ENCODE measurements at places on chromosomes 13 and 19. TPM values are rescaled to one million over a fixed set of nuclear protein-coding genes. Genes with fewer than 3 reads are reported as not detected.

GRCh38 chr19:34556488-34556887, 74.9 kb downstream of the WTIP start:
- no peak for DNase-seq

- DNase-seq: no peak
Measured at GRCh38 chr13:76632401-76633044, 253.7 kb downstream of the KCTD12 start.

The ZNF99 gene
- not detected for polyA plus RNA-seq

The CD70 gene
- not detected for polyA plus RNA-seq

GRCh38 chr19:47274891-47275761, 441 bp downstream of the INAFM1 start:
- DNase-seq: no peak

The WDR18 gene
- polyA plus RNA-seq: 28.1 TPM

The RNF225 gene
- not detected for polyA plus RNA-seq

The PBX4 gene
- polyA plus RNA-seq: 1.3 TPM

- no peak for DNase-seq
Measured at GRCh38 chr13:103358255-103358932, 292.2 kb upstream of the SLC10A2 start.

The PRSS57 gene
- polyA plus RNA-seq: not detected

DNA sequence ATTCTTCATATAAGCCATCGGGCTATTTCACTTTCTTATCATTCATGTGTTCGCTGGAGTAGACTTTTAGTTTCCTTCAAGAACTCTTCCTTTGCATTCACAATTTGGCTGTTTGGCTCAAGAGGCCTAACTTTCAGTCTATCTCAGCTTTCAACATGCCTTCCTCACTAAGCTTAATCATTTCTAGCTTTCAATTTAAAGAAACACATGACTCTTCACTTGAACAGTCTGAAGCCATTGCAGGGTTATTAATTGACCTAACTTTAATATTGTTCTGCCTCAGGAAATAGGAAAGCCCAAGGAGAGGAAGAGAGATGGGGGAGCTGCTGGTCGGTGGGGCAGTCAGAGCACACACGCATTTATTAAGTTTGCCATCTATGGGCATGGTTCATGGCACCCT, 158.1 kb downstream of the SUCLA2 start:
- no peak for DNase-seq

The ZNF528 gene
- polyA plus RNA-seq: 12.1 TPM

DNA sequence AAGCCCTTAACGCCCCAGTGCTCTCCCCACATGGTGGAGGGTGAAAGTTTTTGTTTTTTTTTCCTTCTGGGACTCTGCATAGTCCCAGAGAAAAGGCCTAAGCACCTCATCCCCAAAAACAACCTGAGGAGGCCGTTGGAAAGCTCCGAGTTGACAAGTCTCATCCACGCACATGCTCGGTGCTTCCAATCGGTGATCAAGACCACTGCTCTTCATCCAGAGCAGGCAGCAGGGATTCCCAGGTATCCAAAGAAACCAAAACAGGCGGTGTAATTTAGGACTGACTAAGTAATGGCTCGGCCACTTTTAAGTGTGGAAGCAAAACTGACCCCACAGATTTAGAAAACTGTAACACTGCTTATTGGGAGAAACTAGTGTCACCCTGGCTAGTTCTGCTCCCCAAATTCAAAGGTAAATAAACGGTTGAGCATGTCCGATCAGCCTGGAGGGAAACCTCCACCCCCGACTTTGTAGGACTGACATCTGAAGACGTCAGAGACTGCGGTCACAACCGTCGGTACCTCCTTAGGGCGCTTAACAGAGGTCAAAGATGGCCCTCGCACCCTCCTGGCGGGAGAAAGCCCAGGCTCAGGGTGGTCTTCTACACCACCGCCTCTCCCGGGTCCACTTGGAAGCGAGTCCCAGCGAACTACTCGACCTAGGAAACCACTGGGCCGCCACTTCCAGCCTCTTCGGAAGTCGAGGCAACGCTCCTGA, 997 bp upstream of the ZNF446 start:
- no peak for DNase-seq

The ZNF264 gene
- polyA plus RNA-seq: 7.1 TPM

The CEACAM4 gene
- polyA plus RNA-seq: not detected

DNA sequence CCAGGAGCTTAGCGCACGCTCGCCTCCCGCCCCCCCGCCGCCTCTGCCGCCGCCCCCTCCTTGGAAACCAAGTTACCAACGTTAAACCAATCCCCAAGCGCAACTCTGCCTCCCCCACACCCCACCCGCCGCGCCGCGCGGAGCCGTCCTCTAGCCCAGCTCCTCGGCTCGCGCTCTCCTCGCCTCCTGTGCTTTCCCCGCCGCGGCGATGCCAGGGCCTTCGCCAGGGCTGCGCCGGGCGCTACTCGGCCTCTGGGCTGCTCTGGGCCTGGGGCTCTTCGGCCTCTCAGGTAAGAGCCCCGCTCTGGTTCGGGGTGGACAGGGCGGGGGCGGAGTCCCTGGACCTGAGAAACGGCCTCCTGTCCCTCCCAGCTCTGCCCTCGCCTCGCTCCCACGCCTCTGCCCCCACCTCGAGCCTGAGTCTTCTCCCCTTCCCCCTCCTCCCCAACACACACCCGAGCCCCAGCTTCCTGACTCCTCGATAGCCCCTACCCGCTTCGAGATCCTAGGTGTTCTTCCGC, at the start of gene ICAM5:
TSS of gene ICAM5 (plus strand) at position 117 of the 521 bp plus-strand sequence. CDS start at position 209, 92 bp downstream.
- no peak for DNase-seq

DNA sequence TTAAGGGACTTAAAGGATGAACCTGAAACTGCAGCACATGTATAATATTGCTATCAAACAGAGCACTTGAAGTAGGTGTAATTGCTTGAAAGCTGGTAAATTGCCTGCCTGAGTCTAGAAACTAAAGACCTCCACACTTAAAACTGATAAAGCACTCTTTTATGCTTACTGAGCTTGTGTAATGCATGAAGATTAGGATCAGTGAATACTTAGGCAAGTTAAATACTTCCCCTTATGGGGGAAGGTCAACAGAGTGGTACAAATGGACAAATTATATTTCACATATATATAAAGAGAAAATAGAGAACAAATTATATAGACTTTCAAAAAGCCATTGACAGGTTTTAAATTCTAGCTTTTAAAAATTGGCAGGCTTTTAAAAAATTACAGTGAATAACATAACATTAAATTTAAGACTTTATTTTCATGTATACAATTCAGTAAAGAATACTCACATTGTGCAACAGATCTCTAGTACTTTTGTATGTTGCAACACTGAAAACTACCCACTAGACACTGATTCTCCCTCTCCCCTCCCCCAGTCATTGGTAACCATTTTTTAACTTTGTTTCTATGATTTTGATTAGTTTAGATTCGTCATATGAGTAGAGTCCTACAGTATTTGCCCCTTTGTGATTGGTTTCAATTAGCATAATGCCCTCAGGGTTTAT, 23.9 kb downstream of the PIBF1 start:
- DNase-seq: no peak

The SHISA2 gene
- polyA plus RNA-seq: 0.04 TPM

DNA sequence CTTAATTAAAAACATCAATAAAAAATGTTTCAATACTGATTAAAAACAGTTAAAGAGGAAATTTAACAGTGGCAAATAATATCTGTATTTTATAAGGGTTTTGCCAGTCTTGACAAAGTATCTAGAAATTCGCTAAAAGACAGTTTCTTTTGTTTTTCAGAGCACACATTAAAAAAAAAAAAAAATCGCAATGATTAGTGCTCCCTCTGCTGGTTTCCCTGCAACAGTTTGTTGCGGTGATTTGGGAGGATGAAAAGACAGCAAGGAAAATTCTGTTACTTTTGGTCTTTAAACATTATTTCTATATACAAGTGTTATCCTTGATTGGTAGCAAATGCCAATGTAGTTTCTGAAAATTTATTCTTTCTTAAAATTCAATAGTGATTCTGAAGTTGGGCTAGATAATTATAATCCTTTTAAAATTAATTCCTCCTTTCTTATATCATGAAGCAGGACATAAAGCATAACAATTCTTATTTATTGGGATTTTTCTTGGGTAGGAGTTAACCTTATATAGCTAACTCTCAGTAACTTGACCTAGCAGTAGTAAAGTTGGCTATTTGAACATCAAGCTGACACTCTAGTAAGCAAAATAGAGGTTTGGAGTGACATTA, 23.1 kb upstream of the SPRY2 start:
- no peak for DNase-seq

The OR7A5 gene
- polyA plus RNA-seq: not detected

The RABAC1 gene
- polyA plus RNA-seq: 361 TPM

GRCh38 chr13:47046706-47047105, 149.9 kb upstream of the HTR2A start:
- DNase-seq: no peak

- no peak for DNase-seq
Measured at GRCh38 chr19:39833160-39833463, 850 bp downstream of the DYRK1B start.

- DNase-seq: no peak
Measured at GRCh38 chr13:29050719-29051118, 230.6 kb downstream of the MTUS2 start.

GRCh38 chr19:4363571-4364304, 20.4 kb downstream of the MPND start:
- DNase-seq: no peak

The GPR4 gene
- 0.06 TPM for polyA plus RNA-seq

The PLK5 gene
- not detected for polyA plus RNA-seq

GRCh38 chr13:25587326-25587980, 215.7 kb downstream of the ATP8A2 start:
- DNase-seq: no peak

DNA sequence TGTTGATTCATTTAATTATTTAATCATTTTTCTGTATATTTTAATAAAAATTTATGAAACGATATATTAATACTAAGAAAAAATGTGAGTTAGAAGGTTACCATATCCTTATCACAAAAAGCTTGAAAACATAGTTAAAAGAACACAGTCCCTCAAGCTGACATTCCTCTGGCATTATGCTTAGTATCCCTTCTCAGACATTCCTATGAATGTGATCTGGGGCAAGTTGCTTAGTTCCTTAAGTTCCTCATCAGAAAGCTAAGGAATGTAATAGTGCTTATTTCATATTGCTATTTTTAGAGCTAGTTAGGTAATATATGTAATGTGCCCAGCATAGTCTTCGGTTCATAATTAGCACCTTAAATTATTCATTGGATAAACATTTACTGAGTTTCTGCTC, 122.8 kb downstream of the MTUS2 start:
- DNase-seq: no peak

The ZNF723 gene
- polyA plus RNA-seq: not detected

- DNase-seq: no peak
Measured at GRCh38 chr13:113162783-113163685, 4.6 kb downstream of the PROZ start.

GRCh38 chr19:51637362-51637978, 7.3 kb upstream of the SIGLEC5 start:
- no peak for DNase-seq

- no peak for DNase-seq
Measured at GRCh38 chr13:106594980-106595379, 27.0 kb upstream of the ARGLU1 start.

The LCP1 gene
- polyA plus RNA-seq: 0.06 TPM

GRCh38 chr19:4636151-4636717, 3.1 kb upstream of the TNFAIP8L1 start:
- DNase-seq: no peak

The CEACAM6 gene
- not detected for polyA plus RNA-seq

GRCh38 chr19:8580710-8581281, 3.6 kb upstream of the MYO1F start:
- no peak for DNase-seq

DNA sequence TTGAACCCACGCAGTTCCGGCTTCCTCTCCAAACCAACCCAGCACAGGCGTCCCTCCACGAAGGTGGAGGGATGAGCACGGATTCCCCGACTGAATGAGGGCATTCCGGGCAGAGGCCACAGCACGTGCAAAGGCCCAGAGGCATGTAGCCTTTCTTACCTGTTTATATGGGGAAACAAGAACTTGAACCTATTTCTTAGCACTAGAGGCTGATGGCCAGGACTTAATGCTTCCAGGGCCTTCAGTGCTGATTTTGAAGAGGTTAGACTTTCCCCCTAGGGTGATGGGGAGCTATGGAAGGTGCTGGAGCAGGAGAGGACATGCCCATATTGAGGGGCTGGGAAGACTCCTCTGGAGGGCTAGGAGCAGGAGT, 2.0 kb downstream of the MAST3 start:
- DNase-seq: no peak

The TSSK6 gene
- polyA plus RNA-seq: 1.7 TPM

The SYNGR4 gene
- not detected for polyA plus RNA-seq

The NLRP7 gene
- not detected for polyA plus RNA-seq

DNA sequence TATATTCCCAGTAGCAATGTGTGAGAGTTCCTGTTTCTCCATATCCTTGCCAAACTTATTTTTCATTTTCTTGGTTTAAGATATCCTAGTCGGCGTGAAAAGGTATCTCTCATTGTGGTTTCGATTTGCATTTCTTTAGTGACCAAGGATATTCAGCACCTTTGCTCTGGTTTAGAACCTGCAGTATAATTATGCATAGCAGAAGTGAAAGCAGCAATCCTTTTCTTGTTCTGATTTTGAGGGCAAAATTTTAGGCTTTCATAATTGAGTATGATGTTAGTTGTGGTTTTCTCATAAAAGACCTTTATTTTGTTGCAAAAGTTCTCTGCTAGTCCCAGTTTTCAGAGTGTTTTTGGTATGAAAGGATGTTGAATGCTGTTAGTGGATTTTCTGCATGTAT, 491.0 kb downstream of the FGF9 start:
- no peak for DNase-seq

The PNMA8B gene
- 0.15 TPM for polyA plus RNA-seq

DNA sequence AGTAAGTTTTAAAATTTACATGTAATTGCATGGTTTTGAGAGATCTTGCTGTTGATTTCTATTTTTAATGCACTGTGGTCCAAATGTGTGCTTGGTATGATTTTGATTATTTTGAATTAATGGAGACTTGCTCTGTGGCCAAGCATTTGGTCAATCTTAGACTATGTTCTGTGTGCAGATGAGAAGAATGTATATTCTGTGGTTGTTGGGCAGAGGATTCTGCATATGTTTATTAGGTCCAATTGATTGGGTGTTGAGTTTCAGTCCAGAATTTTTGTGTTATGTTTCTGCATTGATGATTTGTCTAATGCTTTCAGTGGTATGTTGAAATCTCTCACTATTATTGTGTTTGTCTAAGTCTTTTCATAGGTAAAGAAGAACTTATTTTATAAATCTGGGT, 82.3 kb downstream of the TDRD3 start:
- no peak for DNase-seq

DNA sequence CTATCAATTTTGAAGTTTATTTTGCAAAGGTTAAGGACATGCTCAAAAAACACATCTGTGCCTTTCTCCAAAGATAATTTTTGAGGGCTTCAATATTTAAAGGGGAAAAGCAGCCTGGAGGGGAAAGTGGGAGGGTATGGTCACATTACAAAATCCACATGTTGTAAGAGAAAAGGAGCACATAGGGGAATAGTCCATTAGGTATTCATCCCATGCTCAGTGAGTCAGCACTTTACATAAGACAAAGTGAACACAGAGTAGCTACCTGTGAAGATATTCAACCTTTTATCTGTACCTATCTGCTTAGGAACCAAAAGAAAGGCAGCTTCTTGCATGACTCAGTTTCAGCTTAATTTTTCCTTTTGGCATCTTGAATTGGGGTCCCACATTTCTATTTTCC, 932.0 kb downstream of the SLITRK6 start:
- no peak for DNase-seq
